T-cell (primary cell): ENCODE measurements at places on chromosomes 3 and 15. TPM values are rescaled to one million over a fixed set of nuclear protein-coding genes. Genes with fewer than 3 reads are reported as not detected.

Gene FAM174B
- 4.2 TPM for total RNA-seq

Gene THAP10
- total RNA-seq = 0.33 TPM

Gene TMEM158
- 0.15 TPM for total RNA-seq

Gene SNX22
- 0.73 TPM for total RNA-seq

Gene GHSR
- not detected for total RNA-seq

Gene GFM1
- 39.0 TPM for total RNA-seq

Gene RAD54L2
- 41.8 TPM for total RNA-seq

GRCh38 chr3:156518726-156519125 lies 36.2 kb downstream of the SSR3 start:
- H3K4me3 ChIP-seq = no peak overlapping the region
- H3K36me3 ChIP-seq = no peaks in the 10 kb centered on the region
- H3K27me3 ChIP-seq = peaks cover 7% of the 10 kb centered on the region

DNA sequence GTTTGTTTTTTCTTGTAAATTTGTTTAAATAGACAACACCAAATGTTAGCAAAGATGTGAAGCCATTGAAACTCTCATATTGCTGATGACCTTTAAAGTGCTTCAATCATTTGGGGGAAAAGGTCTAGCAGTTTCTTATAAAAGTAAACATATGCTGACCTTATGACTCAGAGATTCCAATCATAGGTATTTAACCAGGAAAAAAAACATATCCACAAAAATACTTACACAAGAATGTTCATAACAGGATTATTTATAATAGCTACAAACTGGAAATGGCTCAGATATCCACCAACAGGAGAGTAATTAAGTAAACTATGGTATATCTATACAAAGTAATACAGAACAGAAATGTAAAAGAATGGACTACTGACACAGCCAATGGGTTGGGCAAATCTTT lies 27.1 kb upstream of the RORA start:
- no peak overlapping the region for H3K27ac ChIP-seq
- no peak overlapping the region for H3K4me3 ChIP-seq
- no peaks in the 10 kb centered on the region for H3K36me3 ChIP-seq
- H3K27me3 ChIP-seq = no peaks in the 10 kb centered on the region
- no peaks in the 10 kb centered on the region for H3K4me1 ChIP-seq
- DNase-seq = no peak

- H3K36me3 ChIP-seq = no peaks in the 10 kb centered on the region
- DNase-seq = no peak
- H3K4me1 ChIP-seq = no peaks in the 10 kb centered on the region
- H3K27me3 ChIP-seq = no peaks in the 10 kb centered on the region
- no peak overlapping the region for H3K4me3 ChIP-seq
- no peak overlapping the region for H3K27ac ChIP-seq
Measured at GRCh38 chr3:74402821-74403220, 211.6 kb downstream of the CNTN3 start.

DNA sequence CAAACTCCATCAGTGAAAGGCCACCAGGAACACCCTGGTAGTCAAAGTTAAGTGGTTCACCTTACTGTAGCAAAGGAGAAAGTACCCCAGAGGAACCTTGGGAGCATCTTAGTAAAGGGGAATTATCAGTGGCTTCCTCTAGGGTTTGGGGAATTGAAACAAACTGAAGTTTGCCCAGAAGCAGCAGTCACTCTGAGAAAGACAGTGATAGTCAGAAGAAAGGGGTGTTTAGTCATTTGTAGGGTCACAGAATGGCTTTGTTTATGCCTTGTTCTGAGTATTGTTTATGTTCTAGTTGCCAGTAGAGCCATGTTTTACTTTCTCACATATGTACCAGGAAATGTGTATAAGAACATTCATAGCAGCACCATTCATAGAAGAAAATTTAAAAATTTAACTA lies 93.8 kb downstream of the FHIT start:
- H3K27me3 ChIP-seq = no peaks in the 10 kb centered on the region
- no peaks in the 10 kb centered on the region for H3K36me3 ChIP-seq
- no peak for DNase-seq
- no peak overlapping the region for H3K27ac ChIP-seq
- peaks cover 7% of the 10 kb centered on the region for H3K4me1 ChIP-seq
- no peak overlapping the region for H3K4me3 ChIP-seq

GRCh38 chr3:43769885-43770425 lies 79.2 kb downstream of the ABHD5 start:
- H3K4me3 ChIP-seq = no peak overlapping the region
- peak; percentile 17 for DNase-seq
- H3K27me3 ChIP-seq = peaks cover 12% of the 10 kb centered on the region
- H3K27ac ChIP-seq = peak overlapping the region; percentile 8
- H3K36me3 ChIP-seq = no peaks in the 10 kb centered on the region

DNA sequence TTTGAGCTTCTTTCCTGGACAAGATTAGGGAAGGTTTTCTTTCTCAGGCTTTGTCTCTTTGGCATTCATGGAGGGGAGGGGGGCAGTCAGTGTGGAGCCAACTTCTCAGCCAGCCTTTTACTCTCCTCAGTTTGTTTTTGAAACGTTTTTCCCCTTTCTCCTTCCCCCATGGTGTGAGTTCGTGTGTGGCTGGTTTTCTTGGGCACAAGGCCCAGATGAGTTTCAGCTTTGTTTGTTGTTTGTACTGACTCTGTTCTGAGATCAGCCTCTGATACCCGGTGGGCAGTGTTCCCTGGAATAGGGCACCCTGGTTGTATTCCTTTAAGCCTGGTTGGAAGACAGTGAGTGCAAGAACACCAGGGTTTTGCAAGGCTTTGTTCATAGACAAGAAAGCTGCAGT lies 168.2 kb upstream of the RARB start:
- no peak overlapping the region for H3K27ac ChIP-seq
- no peaks in the 10 kb centered on the region for H3K36me3 ChIP-seq

DNA sequence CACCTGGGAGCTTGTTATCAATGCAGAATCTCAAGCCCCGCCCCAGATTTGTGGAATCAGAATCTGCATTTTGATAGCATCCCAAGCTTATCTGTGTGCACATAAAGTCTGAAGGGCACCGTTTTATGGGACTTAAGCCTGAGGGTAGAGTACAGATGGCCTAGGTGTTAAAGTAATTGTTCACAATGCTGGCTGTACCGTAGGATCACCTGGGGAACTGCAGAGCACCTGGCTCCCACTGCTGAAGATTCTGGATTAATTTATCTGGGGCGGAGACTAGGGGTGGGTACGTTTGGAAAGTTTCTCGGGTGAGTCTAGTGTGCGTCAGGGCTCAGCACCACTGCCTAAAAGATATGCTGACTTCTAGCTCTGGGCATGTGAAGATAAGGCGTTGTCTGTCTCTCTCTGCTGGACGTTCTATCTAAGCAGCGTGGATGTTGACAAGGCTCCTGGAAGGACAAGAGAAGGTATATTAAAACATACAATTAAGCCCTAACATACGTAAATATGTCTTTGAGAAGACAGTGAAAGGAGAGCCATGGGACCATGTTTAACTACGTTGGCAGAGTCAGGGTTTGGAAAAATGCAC lies 63.2 kb upstream of the RASGRP1 start:
- no peaks in the 10 kb centered on the region for H3K27me3 ChIP-seq
- no peak overlapping the region for H3K27ac ChIP-seq
- DNase-seq = no peak

- H3K36me3 ChIP-seq = no peaks in the 10 kb centered on the region
- H3K4me3 ChIP-seq = no peak overlapping the region
- no peak overlapping the region for H3K27ac ChIP-seq
- H3K4me1 ChIP-seq = no peaks in the 10 kb centered on the region
- no peaks in the 10 kb centered on the region for H3K27me3 ChIP-seq
- DNase-seq = no peak
Measured at GRCh38 chr3:164460851-164461250, 617.4 kb downstream of the SI start.

- DNase-seq = no peak
- H3K4me1 ChIP-seq = no peaks in the 10 kb centered on the region
- peaks cover 16% of the 10 kb centered on the region for H3K36me3 ChIP-seq
- no peak overlapping the region for H3K4me3 ChIP-seq
Measured at GRCh38 chr3:42130007-42130328, 38.8 kb downstream of the TRAK1 start.

DNA sequence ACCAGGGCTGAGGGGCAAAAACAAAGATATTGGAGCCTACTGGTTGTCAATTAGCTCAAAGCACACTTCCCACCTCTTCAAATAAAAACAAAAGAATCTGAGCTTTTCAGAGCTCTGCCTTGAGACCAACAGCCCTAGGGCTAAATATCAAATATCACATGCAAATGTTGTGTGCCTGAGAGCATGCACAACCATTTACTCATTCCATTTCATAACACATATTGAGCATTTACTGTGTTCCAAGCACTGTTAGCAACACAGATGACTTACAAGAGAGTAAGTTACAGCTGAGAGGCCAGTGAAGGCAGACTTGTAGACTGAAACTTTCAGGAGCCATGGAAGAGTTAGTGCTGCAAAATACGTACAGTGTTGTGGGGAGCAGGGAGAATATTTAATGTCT lies 222.4 kb downstream of the CPNE4 start:
- no peaks in the 10 kb centered on the region for H3K36me3 ChIP-seq
- no peaks in the 10 kb centered on the region for H3K27me3 ChIP-seq
- no peak for DNase-seq
- no peak overlapping the region for H3K4me3 ChIP-seq
- no peaks in the 10 kb centered on the region for H3K4me1 ChIP-seq
- no peak overlapping the region for H3K27ac ChIP-seq

GRCh38 chr15:74651242-74651741 lies 35.7 kb downstream of the CLK3 start:
- no peak overlapping the region for H3K27ac ChIP-seq
- H3K36me3 ChIP-seq = peaks cover 29% of the 10 kb centered on the region
- no peaks in the 10 kb centered on the region for H3K4me1 ChIP-seq
- H3K27me3 ChIP-seq = no peaks in the 10 kb centered on the region
- no peak overlapping the region for H3K4me3 ChIP-seq
- DNase-seq = no peak

DNA sequence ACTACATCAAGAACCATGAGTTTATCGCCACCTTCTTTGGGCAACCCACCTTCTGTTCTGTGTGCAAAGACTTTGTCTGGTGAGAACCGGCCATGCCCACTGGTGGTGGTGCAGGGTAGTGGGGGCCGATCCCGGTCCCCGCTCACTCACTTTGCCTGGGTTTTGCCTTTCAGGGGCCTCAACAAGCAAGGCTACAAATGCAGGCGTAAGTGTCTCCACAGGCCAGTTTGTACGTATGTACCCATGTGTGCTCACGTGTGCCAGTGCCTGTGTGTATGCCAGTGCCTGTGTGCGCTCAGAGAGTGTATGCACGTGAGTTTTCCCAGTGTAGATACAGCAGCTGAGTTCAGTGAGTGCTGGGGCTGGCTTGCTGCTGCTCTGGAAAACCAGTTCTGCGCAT lies 20.5 kb downstream of the PRKCD start:
- no peaks in the 10 kb centered on the region for H3K27me3 ChIP-seq
- H3K27ac ChIP-seq = no peak overlapping the region
- no peak overlapping the region for H3K4me3 ChIP-seq
- H3K36me3 ChIP-seq = peaks cover 54% of the 10 kb centered on the region

- H3K27ac ChIP-seq = no peak overlapping the region
- no peaks in the 10 kb centered on the region for H3K4me1 ChIP-seq
- DNase-seq = no peak
- H3K27me3 ChIP-seq = no peaks in the 10 kb centered on the region
Measured at GRCh38 chr3:160968761-160969160, 136.4 kb downstream of the B3GALNT1 start.

- no peak overlapping the region for H3K4me3 ChIP-seq
- DNase-seq = peak; percentile 79
- no peaks in the 10 kb centered on the region for H3K27me3 ChIP-seq
- H3K27ac ChIP-seq = peak overlapping the region; percentile 99
- peaks cover 98% of the 10 kb centered on the region for H3K4me1 ChIP-seq
Measured at GRCh38 chr15:31365655-31366127, 39.1 kb downstream of the KLF13 start.

DNA sequence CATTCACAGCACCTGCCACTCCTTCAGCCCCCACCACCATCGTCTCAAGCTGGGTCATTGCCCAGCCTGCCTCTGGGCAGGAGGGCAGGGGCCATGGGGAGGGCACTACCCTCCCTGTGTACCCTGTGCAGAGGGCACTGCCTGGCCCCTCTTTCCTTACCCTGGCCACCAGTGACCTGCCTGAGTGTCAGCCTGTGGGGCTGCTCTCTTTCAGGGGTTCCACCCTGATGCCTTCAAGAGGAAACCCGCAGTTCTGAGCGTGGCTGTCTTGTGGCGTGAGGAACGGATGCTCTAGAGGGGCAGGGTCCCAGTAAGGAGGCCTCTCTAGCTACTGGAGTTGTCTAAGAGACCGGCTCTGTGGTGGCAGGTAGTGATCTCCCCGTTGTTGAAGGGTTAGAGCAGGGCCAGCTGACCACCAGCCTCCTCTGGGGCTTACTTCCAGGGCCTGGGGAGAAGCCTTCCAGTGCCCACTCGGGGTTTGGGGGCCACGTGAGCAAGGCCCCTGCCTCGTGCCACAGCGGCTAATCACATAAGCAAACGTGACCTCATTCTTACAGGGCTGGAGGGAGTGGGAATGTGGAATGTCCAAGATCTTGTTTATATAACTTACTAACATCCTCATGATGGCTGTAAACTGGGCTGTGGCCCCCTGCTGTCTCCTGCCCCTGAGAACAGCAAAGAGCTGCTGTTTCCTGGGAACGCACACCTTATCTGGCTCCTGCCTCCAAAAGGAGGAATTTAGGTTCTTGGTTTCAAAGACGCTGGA lies 31.4 kb upstream of the SEC13 start:
- no peaks in the 10 kb centered on the region for H3K36me3 ChIP-seq
- peaks cover 26% of the 10 kb centered on the region for H3K27me3 ChIP-seq
- no peaks in the 10 kb centered on the region for H3K4me1 ChIP-seq
- H3K4me3 ChIP-seq = no peak overlapping the region
- DNase-seq = no peak

GRCh38 chr15:74548241-74548640 lies 7.2 kb downstream of the ARID3B start:
- no peak overlapping the region for H3K27ac ChIP-seq
- peaks cover 3% of the 10 kb centered on the region for H3K36me3 ChIP-seq
- no peaks in the 10 kb centered on the region for H3K27me3 ChIP-seq
- H3K4me3 ChIP-seq = no peak overlapping the region
- H3K4me1 ChIP-seq = peaks cover 41% of the 10 kb centered on the region

DNA sequence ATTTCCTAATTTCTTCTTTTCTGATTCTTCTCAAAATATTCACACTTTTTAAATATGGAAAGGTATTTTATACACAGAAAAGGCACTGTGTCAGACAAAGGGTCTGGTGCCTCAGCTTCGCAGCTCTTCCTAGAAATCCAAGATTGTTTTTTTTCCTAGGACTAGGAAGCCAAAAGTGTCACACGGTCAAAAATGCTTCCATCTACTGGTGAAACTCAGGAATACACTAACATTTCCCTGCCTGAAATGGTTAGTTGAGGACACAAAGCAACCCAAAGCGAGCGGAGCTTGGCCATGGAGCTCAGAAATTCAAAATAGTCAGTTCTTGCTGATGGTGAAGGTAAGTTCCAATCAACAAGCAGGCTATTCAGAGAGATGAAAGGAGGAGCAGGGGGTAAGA lies 426.5 kb upstream of the RASGRP1 start:
- H3K27ac ChIP-seq = no peak overlapping the region
- no peaks in the 10 kb centered on the region for H3K4me1 ChIP-seq
- H3K4me3 ChIP-seq = no peak overlapping the region
- no peaks in the 10 kb centered on the region for H3K36me3 ChIP-seq
- no peaks in the 10 kb centered on the region for H3K27me3 ChIP-seq

- H3K27ac ChIP-seq = no peak overlapping the region
- no peaks in the 10 kb centered on the region for H3K36me3 ChIP-seq
- no peaks in the 10 kb centered on the region for H3K27me3 ChIP-seq
- no peaks in the 10 kb centered on the region for H3K4me1 ChIP-seq
- no peak overlapping the region for H3K4me3 ChIP-seq
Measured at GRCh38 chr15:98139337-98139736, 178.8 kb downstream of the ARRDC4 start.
